ENCODE measurements at places on chromosomes 11 and 22. TPM values are rescaled to one million over a fixed set of nuclear protein-coding genes. Genes with fewer than 3 reads are reported as not detected.
A peak's percentile ranks its signal among the peaks of the same experiment; 100 is the strongest.

- no peaks in the 10 kb centered on the region for H3K36me3 ChIP-seq
- H3K27me3 ChIP-seq, result no peaks in the 10 kb centered on the region
- no peak for DNase-seq
- no peaks in the 10 kb centered on the region for H3K4me1 ChIP-seq
These were observed 39.9 kb downstream of the KCNC1 start for GRCh38 chr11:17774232-17775034.

DNA sequence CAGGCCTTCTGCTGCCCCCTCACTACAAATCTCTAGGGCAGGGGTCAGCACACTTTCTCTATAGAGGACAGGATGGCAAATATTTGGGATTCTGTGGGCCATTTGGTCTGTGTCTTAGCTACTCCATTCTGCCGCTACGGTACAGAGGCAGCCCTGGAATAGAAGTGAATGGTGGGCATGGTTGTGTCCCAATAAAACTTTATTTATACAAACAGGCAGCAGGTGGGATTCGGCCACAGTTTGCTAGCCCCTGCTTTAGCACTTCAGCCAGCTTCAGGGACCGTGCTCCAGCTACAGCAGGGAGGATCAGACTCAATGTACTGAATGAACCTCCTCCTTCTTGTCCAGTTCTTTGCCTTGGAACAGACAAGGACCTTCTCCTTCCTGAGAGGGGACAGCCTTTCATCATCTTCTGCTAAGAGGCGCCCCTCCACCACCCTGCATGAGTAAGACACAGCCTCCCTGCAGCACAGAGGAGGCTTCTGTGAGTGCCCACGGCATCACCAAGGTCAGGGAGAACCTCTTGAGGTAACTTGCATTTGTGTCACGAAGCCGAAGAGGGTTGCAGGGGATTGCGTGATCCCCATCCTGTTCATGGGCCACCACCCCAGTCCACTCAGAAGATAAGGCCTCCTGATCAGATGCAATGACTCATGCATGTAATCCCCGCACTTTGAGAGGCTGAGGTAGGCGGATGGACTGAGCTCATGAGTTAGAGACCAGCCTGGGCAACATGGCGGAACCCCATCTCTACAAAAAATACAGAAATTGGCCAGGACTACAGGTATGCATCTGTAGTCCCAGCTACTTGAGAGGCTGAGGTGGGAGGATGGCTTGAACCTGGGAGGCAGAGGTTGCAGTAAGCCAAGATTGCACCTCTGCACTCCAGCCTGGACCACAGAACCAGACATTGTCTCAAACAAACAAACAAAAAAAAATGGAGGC, 4.6 kb downstream of the C11orf24 start:
- DNase-seq, result no peak
- peaks cover 30% of the 10 kb centered on the region for H3K36me3 ChIP-seq
- no peaks in the 10 kb centered on the region for H3K27me3 ChIP-seq
- H3K4me1 ChIP-seq, result peaks cover 22% of the 10 kb centered on the region

GRCh38 chr22:31160328-31160978, 471 bp downstream of the RNF185 start:
- H3K4me1 ChIP-seq, result peaks cover 19% of the 10 kb centered on the region
- H3K27me3 ChIP-seq, result no peaks in the 10 kb centered on the region
- H3K27ac ChIP-seq, result peak overlapping the region; percentile 71

The SAA4 gene
- total RNA-seq, result not detected

GRCh38 chr11:22197139-22198005, 4.5 kb downstream of the ANO5 start:
- H3K4me1 ChIP-seq, result no peaks in the 10 kb centered on the region
- no peak for DNase-seq
- no peak overlapping the region for H3K27ac ChIP-seq
- no peaks in the 10 kb centered on the region for H3K36me3 ChIP-seq
- no peak overlapping the region for H3K4me3 ChIP-seq

The SCGB2A2 gene
- total RNA-seq, result not detected

The CD3G gene
- not detected for total RNA-seq

DNA sequence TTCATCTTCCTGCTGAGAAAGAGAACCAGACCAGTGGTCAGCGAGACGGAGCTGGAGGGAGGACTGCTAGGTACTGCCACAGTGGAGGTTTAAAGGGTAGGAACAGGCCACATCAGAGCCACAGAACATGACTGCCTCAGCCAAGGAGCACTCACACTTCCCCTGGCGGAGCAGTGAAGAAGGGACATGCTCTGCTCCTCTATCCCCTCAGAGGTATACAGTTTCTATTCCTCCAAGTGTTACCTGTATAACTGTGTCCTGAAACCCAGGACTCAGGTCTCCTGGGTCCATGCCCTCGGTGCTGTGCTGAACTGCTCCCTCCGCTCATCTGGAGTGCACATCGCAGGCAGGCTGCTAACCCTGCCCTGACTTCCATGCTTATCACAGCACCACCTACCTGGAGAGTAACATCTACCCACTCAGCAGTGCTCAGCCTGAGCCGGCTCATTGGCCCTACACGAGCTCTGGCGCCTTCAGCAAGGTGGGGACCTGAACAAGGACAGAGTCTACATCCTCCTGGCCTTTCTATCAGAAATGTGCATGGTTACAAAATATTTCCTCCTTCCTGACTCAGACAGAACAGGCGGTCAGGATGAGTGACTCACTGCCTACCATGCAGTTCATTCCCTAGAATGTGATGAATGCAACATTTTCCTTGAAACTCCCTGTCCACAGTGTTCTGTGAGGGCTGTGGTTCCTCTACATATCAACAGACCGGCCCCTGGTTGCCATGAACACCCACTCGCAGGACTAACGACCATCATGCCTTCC, 52.9 kb downstream of the C11orf58 start:
- H3K36me3 ChIP-seq, result no peaks in the 10 kb centered on the region
- peak overlapping the region; percentile 82 for H3K27ac ChIP-seq
- H3K4me1 ChIP-seq, result peaks cover 34% of the 10 kb centered on the region
- H3K27me3 ChIP-seq, result no peaks in the 10 kb centered on the region
- peak overlapping the region; percentile 48 for H3K4me3 ChIP-seq

Measured in GM23248 (cell line).